ENCODE measurements at places on chromosomes 3 and 15.

- DNase-seq: no peak
Observed at GRCh38 chr3:6717026-6717943, 143.6 kb upstream of the GRM7 start.

GRCh38 chr3:61451841-61452240, 109.5 kb upstream of the PTPRG start:
- no peak for DNase-seq

DNA sequence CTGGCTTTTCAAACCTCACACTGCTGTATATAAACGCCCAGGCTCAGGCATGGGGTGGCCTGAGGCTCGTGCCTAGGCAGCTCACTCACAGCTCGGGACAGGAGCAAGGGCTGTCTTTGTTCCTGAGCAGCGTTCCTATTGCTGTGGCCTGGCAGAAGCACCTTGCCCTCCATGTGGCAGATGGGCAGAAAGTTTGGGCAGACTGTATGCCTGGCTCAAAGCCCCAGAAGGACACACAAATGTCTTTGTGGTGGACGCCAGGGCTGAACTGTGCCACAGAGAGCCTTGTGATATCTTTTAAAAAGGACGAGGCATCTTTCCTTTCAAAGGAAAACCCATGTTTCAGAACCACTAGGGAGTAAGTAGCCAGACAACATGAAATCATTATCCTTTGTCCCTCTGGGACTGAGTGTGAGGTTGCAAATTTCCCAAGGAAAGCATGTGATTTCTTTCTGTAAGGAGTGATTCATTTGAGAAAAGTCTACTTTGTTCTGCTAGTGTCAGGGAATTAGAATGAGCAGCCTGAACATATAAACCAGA, 29.3 kb upstream of the UBE2E1 start:
- no peak for DNase-seq

GRCh38 chr15:28117432-28117990, 18.4 kb upstream of the OCA2 start:
- no peak for DNase-seq

- no peak for DNase-seq
Observed at GRCh38 chr15:48449734-48450133, 118.5 kb downstream of the DUT start.

- DNase-seq: no peak
Observed at GRCh38 chr3:140081887-140082286, 146.9 kb downstream of the CLSTN2 start.

- no peak for DNase-seq
Observed at GRCh38 chr3:188978421-188979171, 193.2 kb upstream of the TPRG1 start.

DNA sequence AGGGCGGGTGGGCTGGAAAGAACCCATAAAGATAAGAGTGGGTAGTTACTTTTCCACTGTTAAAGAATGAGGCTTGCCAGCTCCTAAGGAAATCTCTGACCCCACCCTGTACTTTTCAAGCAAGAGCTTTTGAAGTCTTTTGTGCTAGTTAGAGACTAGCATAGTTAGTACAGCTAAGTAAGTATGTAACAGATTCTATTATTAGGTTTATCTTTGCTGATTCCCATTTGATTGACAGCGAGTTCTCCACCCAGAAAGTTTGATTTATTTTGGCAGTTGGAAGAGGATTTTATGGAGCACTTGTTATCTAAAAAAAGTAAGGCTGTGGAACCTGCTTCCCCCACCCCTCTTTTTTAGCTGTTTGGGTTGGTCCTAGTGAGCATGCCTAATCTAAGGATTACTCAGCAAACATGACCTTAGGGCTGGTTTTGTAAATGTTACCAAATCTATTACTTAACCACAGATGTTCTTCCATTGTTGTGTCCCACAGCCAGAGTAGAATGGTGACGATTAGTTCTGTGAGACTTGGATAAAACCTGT, 57.6 kb downstream of the FNDC3B start:
- no peak for DNase-seq

GRCh38 chr3:197151580-197151979, 122.0 kb upstream of the MELTF start:
- no peak for DNase-seq
